Fibroblast of the aortic adventitia (primary cell): ENCODE measurements at places on chromosomes 12 and 14.

DNA sequence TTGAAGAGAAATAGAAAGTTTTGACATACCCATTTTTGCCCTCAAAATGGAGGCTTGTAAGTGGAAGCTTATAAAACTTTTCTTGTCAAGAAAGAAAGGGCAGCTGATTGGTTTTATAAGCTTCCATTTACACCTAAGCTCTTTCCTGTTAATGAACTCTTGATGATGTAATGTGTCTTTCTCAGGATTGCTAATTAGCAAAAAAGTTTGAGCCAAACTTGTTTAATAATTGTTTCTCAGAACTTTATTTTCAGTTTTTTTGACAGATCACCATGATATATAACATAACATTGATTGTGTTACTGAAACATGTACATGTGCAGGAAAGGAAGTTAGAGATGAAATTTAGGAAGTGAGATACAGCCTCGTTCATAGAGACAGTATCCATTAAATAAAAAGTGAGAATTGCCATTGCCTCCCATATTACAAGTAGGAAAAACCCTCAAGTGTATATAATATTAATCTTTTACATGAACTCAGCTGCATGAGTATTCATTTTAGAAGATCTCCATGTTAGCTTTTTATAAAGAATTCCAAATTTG, 26.8 kb downstream of the RIC8B start:
- DNase-seq, result no peak

GRCh38 chr14:96953087-96953874, 156.1 kb downstream of the VRK1 start:
- no peak for DNase-seq

- no peak for DNase-seq
Observed at GRCh38 chr12:112518365-112518735, 99.6 kb downstream of the PTPN11 start.

DNA sequence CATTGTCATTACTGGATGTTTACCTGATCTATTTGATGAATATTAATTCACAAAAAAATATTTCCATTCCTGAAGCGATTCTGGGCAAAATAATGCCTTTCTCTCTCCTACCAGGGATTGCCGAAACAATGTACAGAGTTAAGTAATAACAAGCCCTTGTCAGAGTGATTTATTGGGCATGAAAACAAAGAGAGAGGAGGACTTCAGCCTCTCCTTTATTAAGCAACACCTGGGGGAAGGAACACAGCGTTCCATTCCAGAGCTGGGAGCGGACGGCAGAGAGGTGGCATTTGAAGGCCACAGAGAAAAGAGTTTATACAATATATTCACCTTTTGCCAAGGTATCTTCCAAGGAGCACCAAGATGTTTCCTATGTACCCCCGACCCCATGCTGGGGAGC, 165.8 kb downstream of the KSR2 start:
- no peak for DNase-seq

GRCh38 chr12:126636821-126637220, 1571.6 kb downstream of the AACS start:
- DNase-seq, result no peak

GRCh38 chr14:33480887-33481184, 470.0 kb downstream of the EGLN3 start:
- DNase-seq, result no peak

DNA sequence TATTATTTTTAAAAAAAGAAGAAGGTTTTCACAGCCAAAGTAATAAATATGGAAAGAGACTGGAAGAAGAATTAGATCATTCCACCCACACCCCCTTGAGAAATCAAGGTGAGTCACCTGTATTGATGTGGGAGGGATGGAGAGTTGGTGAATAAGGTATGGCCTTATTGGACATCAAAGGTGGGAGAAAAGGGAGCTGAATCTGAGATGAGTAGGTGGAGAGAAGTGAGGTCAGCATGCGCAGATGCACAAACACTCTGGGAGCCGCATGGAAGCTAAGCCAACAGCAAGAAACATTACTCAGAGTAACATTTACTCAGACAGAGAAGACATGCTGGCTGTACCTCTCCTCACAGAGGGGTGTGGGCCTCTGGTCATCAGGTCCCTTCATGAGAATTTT, 113.1 kb upstream of the FOXG1 start:
- no peak for DNase-seq

GRCh38 chr14:87896393-87897380, 96.3 kb downstream of the GALC start:
- DNase-seq, result peak; percentile 80

- DNase-seq, result no peak
Observed at GRCh38 chr14:81206115-81206514, 14.6 kb downstream of the GTF2A1 start.
